ENCODE measurements at places on chromosomes 1 and 21. TPM values are rescaled to one million over a fixed set of nuclear protein-coding genes. Genes with fewer than 3 reads are reported as not detected.

GRCh38 chr1:209354111-209354839 is 229.2 kb upstream of the CAMK1G start:
- no peak overlapping the region for H3K4me3 ChIP-seq
- DNase-seq, result peak; percentile 83
- no peaks in the 10 kb centered on the region for H3K27me3 ChIP-seq
- H3K36me3 ChIP-seq, result no peaks in the 10 kb centered on the region

- H3K27ac ChIP-seq, result no peak overlapping the region
- no peaks in the 10 kb centered on the region for H3K4me1 ChIP-seq
- peaks cover 5% of the 10 kb centered on the region for H3K27me3 ChIP-seq
- no peak for DNase-seq
- H3K36me3 ChIP-seq, result no peaks in the 10 kb centered on the region
- H3K4me3 ChIP-seq, result no peak overlapping the region
Measured at GRCh38 chr1:223229756-223230155, 86.7 kb upstream of the TLR5 start.

DNA sequence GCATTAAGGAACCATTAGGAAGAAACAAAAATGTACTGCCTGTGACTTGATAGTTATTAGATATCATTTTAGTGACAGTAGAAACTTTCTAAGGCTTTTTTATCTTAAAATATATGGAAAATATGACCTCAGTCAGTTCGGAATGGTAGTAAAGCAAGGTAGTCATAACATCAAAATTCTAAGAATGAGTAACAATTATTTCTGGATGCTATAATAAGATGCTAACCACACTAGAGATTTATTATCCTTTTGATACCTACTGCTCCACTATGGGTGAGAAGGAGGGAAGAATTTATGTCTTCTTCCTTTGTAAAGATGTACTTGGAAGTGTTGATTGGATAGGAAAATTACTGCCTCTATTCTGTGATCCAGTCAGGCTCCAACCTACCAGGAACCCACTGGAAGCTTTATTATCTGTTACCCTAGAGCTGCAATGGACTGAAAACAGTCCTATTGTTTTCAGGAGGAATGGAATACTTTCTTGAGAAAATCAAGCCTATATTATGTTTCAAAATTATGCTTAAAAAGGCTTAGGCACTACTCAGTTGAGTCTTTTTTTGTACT is 8.8 kb downstream of the FMN2 start:
- H3K27me3 ChIP-seq, result no peaks in the 10 kb centered on the region
- no peak for DNase-seq

DNA sequence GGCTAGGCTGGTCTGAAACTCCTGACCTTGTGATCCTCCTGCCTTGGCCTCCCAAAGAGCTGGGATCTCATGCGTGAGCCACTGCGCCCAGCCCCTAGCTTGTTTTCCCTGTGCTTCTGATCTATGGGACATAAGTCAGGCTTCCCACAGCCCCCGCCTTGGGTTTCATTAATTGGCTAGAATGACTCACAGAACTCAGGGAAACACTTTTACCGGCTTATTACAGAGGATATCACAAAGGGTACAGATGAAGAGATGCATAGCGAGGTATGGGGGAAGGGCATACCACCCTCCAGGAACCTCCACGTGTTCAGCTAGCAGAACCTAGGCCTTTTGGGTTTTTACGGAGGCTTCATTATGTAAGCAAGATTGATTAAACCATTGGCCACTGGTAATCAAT is 1.5 kb upstream of the MAP1LC3C start:
- H3K4me3 ChIP-seq, result no peak overlapping the region
- H3K27me3 ChIP-seq, result peaks cover 5% of the 10 kb centered on the region
- H3K4me1 ChIP-seq, result peaks cover 28% of the 10 kb centered on the region
- no peaks in the 10 kb centered on the region for H3K36me3 ChIP-seq

DNA sequence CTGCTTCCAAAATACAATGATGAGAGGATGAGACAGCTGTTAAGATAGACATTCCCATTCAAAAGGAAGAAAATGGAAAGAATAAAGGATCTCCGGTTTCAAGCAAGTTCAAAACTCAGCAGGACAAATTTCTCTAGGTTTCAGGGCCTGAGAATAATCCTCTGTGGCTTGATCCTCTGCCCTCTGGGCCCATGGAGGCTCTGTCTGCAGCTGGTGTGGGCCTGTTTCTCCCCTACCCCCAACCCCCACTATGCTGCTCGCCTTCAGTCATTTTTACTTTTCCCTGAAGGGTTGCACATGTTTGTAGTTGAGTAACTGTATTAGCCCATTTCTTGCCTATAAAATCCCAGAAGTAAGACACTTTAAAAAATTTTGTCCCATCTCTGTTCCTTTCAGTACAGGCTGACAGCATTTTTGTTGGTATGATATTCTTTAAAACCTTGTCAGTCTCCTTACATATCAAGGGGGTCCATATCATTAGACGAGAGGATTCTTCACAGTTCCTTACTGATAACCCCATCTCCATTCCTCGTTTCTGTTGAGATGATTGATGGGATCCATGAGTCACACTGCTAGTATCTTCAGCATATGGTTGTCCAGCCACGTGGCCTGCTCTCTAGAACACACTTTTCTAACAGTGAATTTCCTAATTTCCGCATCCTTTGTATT is 10.5 kb downstream of the ZMYM4 start:
- DNase-seq, result no peak
- H3K36me3 ChIP-seq, result peaks cover 40% of the 10 kb centered on the region
- H3K4me1 ChIP-seq, result peaks cover 5% of the 10 kb centered on the region
- no peak overlapping the region for H3K27ac ChIP-seq
- no peak overlapping the region for H3K4me3 ChIP-seq

BMP8B gene
- total RNA-seq, result 0.82 TPM

DNA sequence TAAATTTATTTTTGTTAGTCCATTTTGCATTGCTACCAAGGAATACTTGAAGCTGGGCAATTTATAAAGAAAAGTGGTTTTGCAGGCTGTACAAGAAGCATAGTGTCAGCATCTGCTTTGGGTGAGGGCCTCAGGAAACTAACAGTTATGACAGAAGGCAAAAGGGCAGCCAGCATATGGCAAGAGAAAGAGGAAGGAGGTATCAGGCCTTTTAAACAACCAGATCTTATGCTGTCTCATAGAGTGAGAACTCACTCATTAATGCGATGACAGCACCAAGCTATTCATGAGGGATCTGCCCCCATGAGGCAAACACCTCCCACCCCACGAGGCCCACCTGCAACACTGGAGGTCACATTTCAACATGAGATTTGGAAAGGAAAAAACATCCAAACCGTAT is 898.4 kb downstream of the KCNT2 start:
- peaks cover 7% of the 10 kb centered on the region for H3K4me1 ChIP-seq
- DNase-seq, result no peak
- H3K27me3 ChIP-seq, result no peaks in the 10 kb centered on the region
- no peaks in the 10 kb centered on the region for H3K36me3 ChIP-seq

ST3GAL3 gene
- total RNA-seq, result 8.6 TPM

DNA sequence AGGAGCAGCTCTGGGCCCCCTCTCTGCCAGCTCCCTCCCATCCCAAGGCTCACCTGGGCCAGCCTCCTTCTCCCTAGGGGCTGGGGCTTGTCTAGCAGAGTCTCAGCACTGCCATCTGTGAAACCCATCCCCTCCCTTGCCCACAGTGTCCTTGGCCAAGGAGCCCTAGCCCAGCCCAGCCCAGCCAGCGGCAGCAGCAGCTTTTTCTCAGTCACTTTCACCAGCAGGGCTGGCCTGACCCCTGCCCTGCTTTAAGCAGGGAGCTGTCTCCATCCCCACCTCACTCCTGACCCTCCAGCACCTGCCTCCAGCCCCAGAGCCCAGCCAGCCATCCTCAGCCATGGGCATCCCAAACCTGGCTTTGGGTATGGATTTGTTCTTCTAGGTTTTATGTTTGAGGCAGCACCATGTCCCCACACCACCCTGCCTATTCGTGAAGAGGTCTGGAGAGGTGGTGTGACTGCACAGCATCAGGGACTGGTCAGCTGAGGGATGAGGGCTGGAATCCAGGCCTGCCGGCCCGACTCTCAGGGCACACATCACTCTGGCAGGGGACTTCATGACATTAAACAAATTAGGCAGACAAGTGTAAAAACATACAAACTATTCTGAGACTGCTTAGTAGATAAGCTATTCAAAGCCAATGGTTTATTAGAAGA is 36.1 kb upstream of the ABCG1 start:
- H3K4me3 ChIP-seq, result no peak overlapping the region
- DNase-seq, result no peak
- H3K36me3 ChIP-seq, result no peaks in the 10 kb centered on the region
- H3K27ac ChIP-seq, result no peak overlapping the region
- H3K4me1 ChIP-seq, result no peaks in the 10 kb centered on the region

- peaks cover 6% of the 10 kb centered on the region for H3K4me1 ChIP-seq
- H3K27me3 ChIP-seq, result no peaks in the 10 kb centered on the region
- no peak for DNase-seq
- H3K4me3 ChIP-seq, result no peak overlapping the region
Measured at GRCh38 chr1:68516066-68516465, 19.2 kb upstream of the DEPDC1 start.

GRCh38 chr1:19344372-19344810 is 32.3 kb downstream of the SLC66A1 start:
- no peak overlapping the region for H3K4me3 ChIP-seq
- no peaks in the 10 kb centered on the region for H3K27me3 ChIP-seq
- peaks cover 12% of the 10 kb centered on the region for H3K36me3 ChIP-seq
- H3K27ac ChIP-seq, result no peak overlapping the region
- DNase-seq, result peak; percentile 81

GRCh38 chr1:230377851-230378250 is 48.3 kb downstream of the PGBD5 start:
- no peak overlapping the region for H3K4me3 ChIP-seq
- no peak for DNase-seq
- peaks cover 33% of the 10 kb centered on the region for H3K4me1 ChIP-seq
- H3K36me3 ChIP-seq, result peaks cover 27% of the 10 kb centered on the region
- no peak overlapping the region for H3K27ac ChIP-seq

- no peak overlapping the region for H3K4me3 ChIP-seq
- DNase-seq, result no peak
- peaks cover 30% of the 10 kb centered on the region for H3K4me1 ChIP-seq
- no peaks in the 10 kb centered on the region for H3K36me3 ChIP-seq
- H3K27ac ChIP-seq, result no peak overlapping the region
Measured at GRCh38 chr1:183237046-183237445, 51.0 kb downstream of the LAMC2 start.

- H3K27ac ChIP-seq, result peak overlapping the region; percentile 71
- DNase-seq, result no peak
- peaks cover 34% of the 10 kb centered on the region for H3K4me1 ChIP-seq
- no peaks in the 10 kb centered on the region for H3K27me3 ChIP-seq
- peaks cover 81% of the 10 kb centered on the region for H3K36me3 ChIP-seq
Measured at GRCh38 chr1:114102136-114102535, 51.5 kb downstream of the SYT6 start.

PTPN14 gene
- total RNA-seq, result 88.4 TPM

C8B gene
- total RNA-seq, result 0.30 TPM

- DNase-seq, result peak; percentile 78
- H3K4me3 ChIP-seq, result no peak overlapping the region
- no peaks in the 10 kb centered on the region for H3K4me1 ChIP-seq
- H3K27me3 ChIP-seq, result no peaks in the 10 kb centered on the region
- H3K36me3 ChIP-seq, result no peaks in the 10 kb centered on the region
Measured at GRCh38 chr1:2382621-2383361, 8.6 kb downstream of the MORN1 start.

DNA sequence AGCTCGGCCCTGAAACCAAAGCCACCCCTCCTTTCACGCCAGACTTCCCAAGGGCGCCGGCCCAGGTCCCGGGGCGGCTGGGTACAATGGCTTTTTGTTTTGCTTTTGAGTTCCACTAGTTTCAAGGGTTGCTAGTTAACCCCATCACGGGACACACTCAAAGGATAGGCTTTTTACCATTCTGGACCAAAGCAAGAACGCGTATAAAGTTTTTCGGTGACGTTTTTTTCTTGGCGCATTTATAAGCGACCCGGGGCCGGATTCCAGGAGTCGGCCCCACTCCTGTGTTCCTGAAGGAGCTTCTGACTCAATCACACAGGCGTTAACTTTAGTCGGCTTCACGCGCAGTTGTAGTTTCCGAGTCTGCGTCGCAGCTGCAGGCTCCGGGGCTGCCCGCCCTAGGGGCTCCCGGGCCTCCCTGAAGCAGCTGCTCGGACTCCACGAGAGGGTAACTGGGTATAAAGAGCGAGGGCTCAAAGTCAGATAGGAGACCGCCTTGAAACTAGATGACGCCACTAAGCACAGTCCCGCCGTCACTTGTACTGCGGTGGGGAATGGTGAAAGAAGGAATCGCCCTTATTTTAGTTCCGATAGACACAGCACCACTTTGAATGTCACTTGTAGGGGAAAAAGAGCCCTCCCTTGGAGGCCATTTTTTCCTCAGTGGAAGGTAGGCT is 707 bp upstream of the KLHL21 start:
- no peak for DNase-seq
- H3K27ac ChIP-seq, result peak overlapping the region; percentile 97
- H3K36me3 ChIP-seq, result no peaks in the 10 kb centered on the region
- no peaks in the 10 kb centered on the region for H3K27me3 ChIP-seq

GIPC2 gene
- 1.6 TPM for total RNA-seq

NEGR1 gene
- 2.9 TPM for total RNA-seq

DNA sequence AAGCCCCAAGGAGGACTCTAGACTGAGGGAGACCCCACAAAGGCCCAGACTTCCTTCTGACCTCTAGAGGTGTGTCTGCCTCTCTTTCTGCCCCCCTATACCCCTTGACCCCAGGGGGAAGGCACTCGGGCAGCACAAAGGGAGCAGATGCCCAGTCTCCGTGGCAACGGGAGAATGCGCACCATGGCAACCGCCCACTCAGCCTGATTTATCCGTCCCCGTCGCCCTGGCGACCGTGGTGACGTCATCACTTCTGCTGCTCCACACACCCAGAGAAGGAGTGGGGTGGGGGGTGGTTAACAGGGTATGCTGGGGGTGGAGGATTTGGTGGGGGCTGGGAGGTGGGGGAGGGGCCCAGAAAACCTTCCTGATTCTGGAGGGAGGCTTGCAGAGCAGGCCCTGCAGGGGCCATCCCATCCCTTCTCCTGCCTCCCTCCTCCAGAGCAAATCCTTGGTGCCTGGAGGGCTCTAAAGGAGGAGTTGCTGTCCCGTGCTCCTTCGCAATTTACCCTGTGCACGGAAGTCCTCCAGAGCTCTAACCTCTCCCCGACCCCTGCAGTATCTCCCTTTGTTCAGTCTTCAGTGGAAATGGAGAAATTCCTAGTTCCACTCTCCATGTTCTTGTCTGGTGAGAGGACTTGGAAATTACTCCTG is 6.3 kb downstream of the CELF3 start:
- no peaks in the 10 kb centered on the region for H3K36me3 ChIP-seq
- H3K4me1 ChIP-seq, result peaks cover 2% of the 10 kb centered on the region
- peak; percentile 81 for DNase-seq
- peaks cover 10% of the 10 kb centered on the region for H3K27me3 ChIP-seq
- H3K4me3 ChIP-seq, result no peak overlapping the region

C1orf141 gene
- not detected for total RNA-seq

DNA sequence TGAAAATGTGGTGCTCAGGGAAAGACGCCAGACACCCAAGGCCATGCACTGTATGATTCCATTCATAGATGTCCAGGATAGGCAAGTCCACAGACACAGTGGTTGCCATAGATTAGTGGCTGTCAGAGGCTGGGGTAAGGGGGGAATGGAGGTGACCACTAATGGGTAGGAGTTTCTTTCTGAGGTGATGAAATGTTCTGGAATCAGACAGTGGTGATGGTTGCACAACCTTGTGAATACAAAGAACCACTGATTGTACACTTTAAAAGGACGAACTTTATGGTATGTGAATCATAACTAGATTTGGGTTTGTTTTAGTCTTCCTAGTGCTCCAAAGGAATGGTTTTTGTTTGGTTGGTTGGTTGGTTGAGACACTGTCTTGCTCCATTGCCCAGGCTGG is 51.7 kb downstream of the PRAMEF20 start:
- peaks cover 12% of the 10 kb centered on the region for H3K27me3 ChIP-seq
- no peak overlapping the region for H3K4me3 ChIP-seq
- peaks cover 24% of the 10 kb centered on the region for H3K36me3 ChIP-seq
- no peaks in the 10 kb centered on the region for H3K4me1 ChIP-seq

NPHP4 gene
- total RNA-seq, result 16.8 TPM

ACKR1 gene
- total RNA-seq, result 0.63 TPM

GRCh38 chr1:113579256-113580018 is 179.8 kb downstream of the PHTF1 start:
- no peak overlapping the region for H3K4me3 ChIP-seq
- no peaks in the 10 kb centered on the region for H3K27me3 ChIP-seq
- H3K36me3 ChIP-seq, result no peaks in the 10 kb centered on the region
- DNase-seq, result no peak

Measured in WTC11 (cell line).